ENCODE measurements at places on chromosomes 2 and 18.

- DNase-seq = no peak
Measured at GRCh38 chr2:205390866-205391265, 291.4 kb upstream of the NRP2 start.

DNA sequence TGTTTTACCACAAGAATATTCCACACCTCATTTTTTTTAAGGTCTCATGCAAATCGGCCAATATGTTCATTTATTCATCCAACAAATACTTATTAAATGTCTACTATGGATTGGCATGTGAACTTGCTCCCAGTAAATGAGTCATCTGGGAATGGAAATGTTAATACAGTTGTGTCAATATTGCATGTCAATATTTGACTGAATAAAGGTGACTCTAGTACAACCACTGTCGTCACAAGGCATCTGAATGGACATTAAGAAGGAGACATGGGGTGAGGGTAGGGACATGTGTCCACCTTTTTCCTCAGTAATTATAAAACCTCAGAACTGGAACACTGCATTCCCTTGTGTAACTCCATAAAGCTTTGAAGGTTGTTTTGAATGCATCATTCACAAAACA is 365.4 kb downstream of the ADCYAP1 start:
- DNase-seq = no peak

DNA sequence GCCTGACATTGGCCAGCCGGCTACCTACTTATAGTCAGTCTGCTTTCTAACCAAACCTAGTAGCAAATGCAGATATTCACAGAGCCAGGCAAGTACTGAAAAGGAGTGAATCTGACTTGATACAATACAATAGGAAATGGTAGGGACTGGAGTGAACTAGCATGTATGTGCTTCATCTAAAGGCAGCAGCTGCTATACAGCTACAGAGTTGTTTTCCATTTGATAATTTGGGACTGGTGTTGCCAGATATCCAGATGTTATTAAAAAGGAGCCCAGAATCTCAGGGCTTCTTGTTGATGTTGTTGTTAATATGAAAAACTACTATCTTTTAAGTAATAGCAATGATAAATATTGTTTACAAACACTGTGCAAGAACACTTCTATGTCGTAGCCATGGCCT is 159.4 kb downstream of the BABAM2 start:
- DNase-seq = no peak

DNA sequence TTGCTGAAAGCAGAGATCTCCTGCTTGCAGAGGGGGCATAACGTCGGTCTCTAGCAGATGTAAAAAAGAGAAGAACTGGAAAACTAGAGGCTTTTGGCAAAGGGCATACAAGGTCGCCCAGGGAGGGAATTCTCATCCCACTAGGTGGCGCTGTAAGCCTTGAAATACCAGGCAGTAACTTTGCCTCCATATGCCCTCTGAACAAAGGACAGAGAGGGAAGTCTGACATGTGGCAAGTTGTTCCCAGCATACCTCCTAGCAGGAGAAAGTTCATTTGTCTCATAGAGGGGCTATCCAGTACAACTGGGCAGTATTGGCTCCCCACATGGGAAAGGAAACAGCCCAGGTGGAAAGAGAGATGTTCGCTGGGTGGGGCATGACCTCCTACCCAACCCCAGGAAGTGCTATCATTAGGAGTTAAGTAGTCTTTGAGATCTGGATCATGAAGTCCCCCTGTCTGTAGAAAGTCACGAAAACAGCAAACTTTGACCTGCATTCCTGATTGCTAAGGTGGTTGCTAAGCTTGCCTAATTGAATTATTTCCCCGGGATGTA is 39.9 kb downstream of the STK17B start:
- peak; percentile 22 for DNase-seq

DNA sequence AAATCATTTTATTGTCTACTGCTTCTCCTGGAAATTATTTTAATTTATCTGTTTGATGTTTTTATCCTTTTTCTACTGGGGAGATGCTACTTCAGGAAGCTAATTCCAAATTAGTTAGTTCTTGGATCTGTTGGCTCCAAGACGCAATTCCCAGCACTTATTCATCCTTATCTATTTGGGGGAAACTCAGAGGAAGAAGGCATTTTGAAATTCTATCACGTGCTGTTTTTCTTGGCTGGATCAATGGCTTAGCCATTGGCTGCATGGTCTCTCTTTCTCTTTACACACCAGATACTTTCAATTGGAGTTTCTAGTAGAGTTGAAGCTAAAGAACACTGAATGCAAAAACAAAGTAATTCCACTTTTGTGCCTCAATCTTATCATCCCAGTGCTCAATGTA is 98.3 kb downstream of the RAPGEF4 start:
- no peak for DNase-seq

DNA sequence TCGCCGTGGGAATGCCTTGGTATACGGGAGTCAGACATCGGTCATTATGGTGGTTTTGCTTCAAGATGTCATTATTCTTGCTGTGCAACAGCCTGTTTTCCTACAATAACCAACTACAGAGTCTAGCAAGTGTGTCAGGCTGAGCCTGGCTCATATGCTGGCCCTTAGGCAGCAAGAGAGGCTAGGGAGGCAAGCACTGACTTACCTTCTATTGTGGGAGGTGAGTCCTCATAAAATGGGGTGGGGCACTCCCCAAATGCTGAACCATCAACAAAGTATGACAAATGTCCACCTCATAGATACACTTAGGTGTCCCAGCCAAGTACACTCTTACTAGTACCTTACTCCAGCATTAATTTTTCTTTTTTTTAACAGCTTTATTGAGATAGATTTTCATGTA is 77.0 kb upstream of the ATL2 start:
- no peak for DNase-seq

DNA sequence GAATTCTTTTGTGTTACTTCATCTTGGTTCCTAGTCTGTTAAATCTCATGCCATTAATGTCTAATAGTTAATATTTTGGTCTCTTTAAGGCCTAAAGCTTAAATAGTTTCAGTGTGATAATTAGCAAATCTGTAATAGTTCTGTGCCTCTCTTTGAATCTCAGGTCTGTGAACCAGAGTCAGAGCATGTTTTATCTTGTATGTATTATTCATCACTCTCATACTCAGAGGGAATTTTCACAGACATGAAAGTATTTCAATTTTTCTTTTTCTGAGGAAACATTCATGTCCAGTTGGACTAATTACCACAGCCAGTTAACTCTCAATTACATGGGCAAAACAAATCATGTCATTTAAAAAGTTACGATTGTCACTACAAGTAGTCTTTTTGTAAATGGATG is 931.9 kb upstream of the SLC39A10 start:
- DNase-seq = no peak

DNA sequence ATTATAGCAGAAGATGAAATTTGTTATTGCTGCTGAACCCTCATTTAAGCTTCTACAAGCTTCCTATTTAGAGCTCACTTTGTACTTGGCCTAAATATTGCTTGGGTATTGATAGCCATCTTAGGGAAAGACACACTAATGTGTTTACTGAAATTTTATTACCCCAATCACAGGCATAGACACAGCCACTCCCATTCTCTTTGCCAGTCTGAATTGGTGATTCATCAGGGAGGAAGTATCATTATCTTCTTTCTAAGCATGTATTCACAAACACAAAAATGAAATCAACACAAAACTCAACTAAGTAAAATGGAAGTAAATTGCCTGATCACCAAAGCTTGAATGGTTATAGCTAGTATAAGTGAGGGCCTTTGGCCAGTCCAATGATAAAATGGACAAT is 666.3 kb downstream of the TSN start:
- no peak for DNase-seq

DNA sequence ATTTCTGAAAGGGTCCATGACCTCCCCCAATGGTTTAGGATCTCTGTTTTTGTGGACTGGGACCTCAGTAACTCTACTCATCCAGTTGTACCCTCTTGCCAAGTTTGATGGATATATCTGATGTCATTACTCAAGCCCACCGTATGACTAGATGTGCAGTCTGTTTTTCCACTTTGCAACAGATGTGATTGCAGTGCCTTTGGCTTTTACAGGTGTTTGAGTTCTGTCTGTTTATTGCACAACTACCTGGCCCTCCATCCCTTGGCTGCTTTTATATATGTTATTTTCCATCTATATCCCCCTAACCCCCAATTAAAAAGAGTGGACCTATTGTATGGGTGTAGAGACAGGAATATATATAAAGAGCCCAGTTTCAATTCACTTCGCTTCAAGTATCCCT is 10.8 kb downstream of the NCOA1 start:
- no peak for DNase-seq

GRCh38 chr2:141384676-141385075 is 746.1 kb downstream of the LRP1B start:
- DNase-seq = peak; percentile 18

Data from HCEC 1CT (cell line).